Panc1 (cell line): ENCODE measurements at places on chromosomes 11 and 22.

GRCh38 chr11:132784441-132784840 is 747.9 kb downstream of the OPCML start:
- no peak for DNase-seq

DNA sequence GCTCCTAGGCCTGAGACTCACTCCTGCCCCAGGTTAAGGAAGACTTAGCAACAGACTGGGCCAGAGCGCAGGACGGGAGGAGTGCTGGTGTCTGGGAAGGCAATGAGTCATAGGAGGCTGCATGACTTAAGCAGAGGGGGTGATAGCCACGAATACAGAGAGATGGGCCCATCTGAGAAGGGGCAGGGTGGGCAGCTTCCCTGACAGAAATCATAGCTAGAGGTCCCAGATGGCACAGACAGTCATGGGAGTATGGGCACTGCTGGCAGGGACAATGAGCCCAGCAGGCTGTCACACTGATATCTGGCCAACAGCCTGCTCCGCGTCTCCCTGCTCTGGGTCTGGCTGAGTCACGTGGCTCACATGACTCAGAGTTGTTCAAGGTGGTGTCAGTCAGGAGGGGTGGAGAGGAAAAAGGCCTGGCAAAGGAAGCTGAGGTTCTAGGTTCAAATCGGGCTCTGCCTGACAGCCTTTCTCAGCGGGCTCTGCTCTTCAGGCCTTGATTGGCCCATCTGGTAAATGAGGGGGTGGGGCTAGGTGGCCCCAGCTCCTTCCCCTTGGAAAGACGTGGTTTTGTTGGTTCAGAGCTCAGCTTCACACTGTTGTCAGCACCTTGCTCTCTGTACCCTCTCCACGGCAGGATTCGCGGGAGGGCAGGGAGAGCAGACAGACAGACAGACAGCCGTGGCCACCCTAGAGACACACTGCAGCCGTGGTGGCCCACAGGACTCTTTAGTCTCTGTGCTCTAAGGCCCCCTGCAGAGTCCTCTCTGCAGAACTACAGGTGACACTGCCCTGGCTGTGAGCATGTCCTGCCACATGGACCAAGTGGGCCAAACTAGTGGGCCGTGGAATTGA is 47.8 kb downstream of the DBX1 start:
- DNase-seq = peak; percentile 78

- no peak for DNase-seq
Observed at GRCh38 chr11:133618544-133618943, 86.2 kb upstream of the OPCML start.

GRCh38 chr11:43282607-43283440 is 29.0 kb upstream of the API5 start:
- DNase-seq = peak; percentile 10

- DNase-seq = no peak
Observed at GRCh38 chr11:121109916-121110586, 9.0 kb downstream of the TECTA start.

DNA sequence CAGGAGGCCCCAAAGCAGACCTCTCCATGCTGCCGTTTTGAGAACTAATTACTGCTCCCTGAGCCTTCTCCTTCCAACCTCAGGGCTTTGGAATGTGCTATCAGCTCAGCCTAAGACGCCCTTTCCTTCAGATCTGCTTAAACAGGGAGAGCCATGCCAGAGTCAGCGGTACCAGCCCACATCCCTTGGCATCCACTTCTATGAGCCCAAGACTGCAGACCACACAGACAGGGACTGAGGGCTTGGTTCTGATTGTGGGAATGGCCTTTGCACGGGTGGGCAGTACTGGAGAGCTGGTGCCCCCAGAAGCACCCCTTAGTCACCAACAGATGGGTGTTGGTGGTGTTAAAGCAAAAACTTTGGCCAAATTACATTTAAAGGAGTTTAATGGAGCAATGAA is 146.5 kb downstream of the TTC17 start:
- DNase-seq = no peak

DNA sequence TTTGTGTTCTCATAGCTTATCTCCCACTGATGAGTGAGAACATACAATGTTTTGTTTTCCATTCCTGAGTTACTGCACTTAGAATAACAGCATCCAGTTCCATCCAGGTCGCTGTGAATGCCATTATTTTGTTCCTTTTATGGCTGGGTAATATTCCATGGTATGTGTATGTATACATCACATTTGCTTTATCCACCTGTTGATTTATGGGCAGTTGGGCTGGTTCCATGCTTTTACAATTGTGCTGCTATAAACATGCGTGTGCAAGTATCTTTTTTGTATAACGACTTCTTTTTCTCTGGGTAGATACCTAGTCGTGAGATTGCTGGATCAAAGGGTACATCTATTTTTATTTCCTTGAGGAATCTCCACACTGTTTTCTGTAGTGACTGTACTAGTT is 74.8 kb downstream of the ZNF280B start:
- DNase-seq = no peak

DNA sequence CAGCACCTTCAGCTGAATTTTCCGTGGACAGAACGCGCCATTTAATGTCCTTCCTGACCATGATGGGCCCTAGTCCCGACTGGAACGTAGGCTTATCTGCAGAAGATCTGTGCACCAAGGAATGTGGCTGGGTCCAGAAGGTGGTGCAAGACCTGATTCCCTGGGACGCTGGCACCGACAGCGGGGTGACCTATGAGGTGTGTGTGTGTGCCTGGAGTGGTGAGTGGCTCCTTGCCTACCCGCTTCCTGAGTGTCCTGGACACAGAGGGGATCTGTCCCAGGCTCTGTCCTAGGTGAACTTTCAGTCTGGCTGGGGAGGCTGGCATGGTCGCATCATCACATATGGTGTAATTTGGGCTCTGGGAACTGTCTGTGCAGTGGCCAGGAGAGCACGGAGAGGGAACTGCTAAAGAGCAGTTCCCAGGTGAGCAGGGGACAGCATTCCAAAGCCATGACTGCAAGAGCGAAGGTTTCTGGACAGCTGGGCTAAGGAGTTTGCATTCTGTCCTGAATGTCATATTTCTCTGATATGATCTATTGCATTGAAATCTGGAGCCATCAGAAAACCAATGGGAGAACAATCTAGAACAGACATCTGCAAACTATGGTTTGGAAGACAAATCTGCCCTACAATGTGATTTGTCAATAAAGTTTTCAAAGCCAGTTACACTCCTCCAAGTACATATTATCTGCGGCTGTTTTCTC is 104.3 kb downstream of the RRAS2 start:
- no peak for DNase-seq

- DNase-seq = no peak
Observed at GRCh38 chr22:29693671-29694070, 26.1 kb upstream of the CABP7 start.

DNA sequence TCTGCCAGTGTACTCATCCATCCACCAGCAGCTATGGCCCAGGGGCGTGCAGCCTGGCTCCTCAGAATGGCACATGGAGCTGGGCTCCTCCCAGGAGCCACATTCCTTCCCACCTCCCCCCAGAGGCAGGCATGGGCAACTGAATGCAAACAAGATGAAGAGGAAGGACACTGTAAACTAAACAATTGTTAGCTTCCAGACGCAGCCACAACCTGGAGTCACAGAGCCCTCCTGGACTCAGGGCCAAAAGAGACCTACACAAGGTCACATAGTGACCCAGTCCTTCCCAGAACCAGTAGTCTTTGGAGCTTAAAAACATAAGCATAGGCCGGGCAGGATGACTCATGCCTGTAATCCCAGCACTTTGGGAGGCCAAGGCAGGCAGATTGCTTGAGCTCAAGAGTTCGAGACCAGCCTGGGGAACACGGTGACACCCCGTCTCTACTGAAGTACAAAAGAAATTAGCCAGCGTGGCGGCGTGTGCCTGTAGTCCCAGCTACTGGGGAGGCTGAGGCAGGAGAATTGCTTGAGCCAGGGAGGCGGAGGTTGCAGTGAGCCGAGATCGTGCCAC is 30.7 kb upstream of the CLDN5 start:
- no peak for DNase-seq

- peak; percentile 51 for DNase-seq
Observed at GRCh38 chr22:46934746-46935491, 172.5 kb downstream of the TBC1D22A start.

- DNase-seq = no peak
Observed at GRCh38 chr22:19383292-19383691, 48.2 kb downstream of the HIRA start.

DNA sequence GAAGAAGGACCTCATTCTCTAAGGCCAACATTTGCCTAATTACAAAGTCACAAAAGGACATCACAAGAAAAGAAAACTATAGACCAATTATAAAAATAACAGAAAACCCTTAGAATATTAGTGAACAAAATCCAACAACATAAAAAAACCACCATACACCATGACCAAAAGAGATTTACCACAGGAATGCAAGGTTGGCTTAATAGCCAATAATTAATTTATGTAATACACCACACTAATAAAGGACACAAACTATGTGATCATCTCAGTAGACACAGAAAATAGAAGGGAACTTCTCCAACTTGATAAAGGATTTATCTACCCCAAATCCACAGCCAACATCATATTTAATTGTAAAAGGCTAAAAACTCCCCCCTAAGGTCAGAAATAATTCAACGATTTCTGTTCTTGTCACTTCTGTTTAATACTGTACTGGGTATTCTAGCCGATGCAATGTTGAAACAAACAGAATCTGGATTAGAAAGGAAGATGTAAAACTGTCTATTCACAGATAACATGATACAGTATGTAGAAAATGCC is 24.9 kb downstream of the CLTCL1 start:
- no peak for DNase-seq

- DNase-seq = no peak
Observed at GRCh38 chr22:34390400-34390799, 470.1 kb upstream of the LARGE1 start.

GRCh38 chr22:37659066-37659896 is 758 bp downstream of the PDXP start:
- no peak for DNase-seq

DNA sequence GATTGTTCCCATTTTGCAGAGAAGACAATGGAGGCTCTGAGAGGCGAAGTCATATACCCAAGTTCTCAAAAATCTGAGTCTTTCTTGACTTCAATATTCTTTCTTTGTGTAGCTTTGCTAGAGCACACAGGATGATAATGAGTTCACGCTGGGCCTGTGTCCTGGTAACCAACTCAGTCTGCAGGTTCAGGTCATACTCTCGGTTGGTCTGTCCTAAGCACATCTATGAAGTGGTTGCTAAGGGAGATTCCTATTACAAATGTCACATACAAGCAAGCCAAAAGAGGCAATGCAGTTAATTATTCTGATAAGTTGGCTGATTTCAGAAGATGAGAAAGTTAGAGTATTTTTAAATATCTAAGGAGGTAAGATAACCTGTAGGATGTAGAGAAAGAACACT is 481.0 kb downstream of the SOX6 start:
- no peak for DNase-seq

- no peak for DNase-seq
Observed at GRCh38 chr11:123437236-123437979, 7.3 kb downstream of the GRAMD1B start.

DNA sequence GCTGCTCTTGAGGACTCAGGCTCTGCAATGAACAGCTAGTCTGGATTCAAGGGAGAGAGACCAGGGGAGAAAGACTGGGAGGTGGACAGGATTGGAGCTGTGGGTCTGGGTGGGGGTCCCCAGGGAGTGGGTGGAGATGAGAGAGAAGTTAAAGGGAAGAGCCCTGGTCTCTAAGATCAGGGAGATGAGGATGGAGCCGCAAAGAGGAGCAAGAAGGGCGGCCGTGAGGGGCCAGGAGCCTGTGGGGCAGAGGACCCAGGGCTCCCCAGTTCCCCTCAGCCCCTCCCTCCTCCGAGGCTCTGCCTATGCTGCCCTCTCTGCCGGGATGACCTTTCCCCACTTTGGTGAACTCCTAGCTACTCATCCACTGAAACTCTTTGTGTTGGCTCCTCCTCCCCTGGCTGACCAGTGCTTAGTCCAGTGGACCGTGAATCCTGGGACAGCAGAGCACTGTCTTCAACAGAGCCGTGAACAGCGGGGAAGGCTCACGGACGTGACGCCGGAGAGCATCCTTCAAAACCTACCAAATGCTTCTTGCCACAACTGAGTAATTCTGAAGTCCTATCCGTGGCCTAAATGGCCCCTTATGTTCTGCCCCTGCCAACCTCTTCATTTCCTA is 16.4 kb upstream of the RFPL3 start:
- no peak for DNase-seq

DNA sequence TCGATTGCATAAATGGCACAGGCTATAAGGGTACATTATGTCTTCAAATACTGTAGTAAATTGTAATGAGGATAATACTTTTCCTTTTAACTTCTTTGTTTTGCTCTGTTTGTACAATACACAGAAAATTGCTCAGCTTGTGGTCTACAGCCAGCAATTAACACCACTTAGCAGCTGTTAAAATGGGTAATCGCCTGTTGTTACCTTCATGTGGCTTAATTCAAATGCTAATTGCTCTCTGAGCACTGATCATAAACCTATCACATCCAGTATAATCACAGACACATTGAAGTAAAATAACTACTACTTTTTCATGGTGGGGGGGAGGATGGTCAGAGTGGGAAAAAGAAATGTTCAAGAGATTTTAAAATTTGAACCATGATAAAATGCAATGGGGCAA is 1164.1 kb upstream of the CNTN5 start:
- DNase-seq = no peak

DNA sequence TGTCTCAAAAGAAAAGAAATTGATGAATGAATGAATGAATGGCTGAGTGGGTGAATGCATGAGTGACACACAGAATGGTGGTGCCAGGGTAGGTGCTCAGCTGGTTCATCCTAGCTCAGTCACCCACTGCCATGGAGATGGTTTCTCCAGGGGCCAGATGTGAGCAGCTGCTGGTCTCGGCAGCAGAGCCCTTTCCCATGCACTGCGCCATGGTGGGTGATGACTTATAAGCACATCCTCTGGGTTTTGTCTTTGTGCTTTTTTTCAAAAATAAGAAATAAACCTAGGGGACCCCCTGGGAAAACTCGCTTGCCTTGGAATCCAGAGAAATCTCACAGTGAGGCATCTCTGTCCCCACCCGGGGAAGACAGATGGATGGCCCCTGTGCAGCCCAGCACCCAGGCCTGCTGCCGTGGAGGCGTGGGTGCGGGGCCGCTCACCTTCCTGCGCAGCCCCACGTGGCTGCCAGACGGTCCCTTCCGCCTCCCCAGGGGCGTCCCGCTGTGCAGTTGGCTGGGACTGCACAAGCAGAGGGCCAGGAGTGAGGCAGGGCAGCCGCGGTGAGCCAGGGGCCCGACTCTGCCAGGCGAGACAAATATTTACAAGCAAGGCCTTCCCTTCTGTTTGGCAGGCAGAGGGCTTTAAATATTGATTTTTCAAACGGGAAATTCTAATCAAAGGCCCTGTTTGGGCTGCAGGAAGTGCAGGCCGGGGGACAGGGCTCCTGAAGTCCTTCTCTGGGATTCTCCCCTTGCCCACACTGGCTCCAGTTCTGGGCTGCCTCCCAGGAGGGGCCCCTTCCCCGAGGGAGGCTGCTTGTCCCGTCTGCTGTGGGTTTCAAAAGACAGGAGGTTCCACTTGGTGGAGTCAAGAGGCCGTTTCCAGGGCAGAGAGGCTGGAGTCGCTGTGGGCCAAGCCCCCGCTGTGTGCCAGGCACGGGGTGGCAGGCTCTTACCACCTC is 24.3 kb downstream of the MPPED1 start:
- no peak for DNase-seq

- no peak for DNase-seq
Observed at GRCh38 chr11:131854391-131854790, 484.0 kb downstream of the NTM start.
